ENCODE measurements at places on chromosomes 7 and 10.

GRCh38 chr7:124029396-124030188 lies 3.3 kb downstream of the TMEM229A start:
- no peak for DNase-seq

DNA sequence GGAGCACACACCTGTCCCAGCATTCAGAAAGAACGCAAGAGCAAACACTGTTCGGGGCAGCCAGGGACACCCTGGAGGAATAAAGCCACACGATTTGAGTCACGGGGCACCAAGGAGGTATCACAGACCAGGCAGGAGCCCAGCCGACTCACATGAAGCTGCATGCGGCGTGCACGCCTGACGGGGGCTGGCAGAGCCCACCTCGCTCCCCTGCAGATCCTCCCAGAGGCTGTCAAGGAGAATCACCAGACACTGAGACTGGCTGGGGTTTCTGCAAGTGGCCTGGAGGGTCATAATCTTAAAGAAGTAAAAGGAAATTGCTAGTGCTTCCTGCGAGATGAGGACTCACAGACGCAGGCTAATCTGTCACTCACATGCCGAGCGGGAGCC lies 61.6 kb downstream of the TCERG1L start:
- DNase-seq = no peak

- DNase-seq = no peak
These were observed 30.4 kb downstream of the ZNF786 start for GRCh38 chr7:149060156-149060555.

GRCh38 chr7:156829669-156830336 lies 63.2 kb downstream of the LMBR1 start:
- no peak for DNase-seq

DNA sequence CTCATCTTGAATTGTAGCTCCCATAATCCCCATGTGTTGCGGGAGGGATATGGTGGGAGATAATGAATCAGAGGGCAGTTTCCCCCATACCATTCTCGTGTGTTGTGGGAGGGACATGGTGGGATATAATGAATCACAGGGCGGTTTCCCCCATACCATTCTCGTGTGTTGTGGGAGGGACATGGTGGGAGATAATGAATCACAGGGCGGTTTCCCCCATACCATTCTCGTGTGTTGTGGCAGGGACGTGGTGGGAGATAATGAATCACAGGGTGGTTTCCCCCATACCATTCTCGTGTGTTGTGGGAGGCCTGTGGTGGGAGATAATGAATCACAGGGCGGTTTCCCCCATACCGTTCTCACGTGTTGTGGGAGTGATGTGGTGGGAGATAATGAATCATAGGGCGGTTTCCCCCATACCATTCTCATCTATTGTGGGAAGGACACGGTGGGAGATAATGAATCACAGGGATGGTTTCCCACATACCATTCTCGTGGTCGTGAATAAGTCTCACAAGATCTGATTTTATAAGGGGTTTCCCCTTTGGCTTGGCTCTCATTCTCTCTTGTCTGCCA lies 271.0 kb downstream of the MAD1L1 start:
- DNase-seq = no peak

GRCh38 chr10:84588971-84589370 lies 260.6 kb downstream of the CCSER2 start:
- no peak for DNase-seq

DNA sequence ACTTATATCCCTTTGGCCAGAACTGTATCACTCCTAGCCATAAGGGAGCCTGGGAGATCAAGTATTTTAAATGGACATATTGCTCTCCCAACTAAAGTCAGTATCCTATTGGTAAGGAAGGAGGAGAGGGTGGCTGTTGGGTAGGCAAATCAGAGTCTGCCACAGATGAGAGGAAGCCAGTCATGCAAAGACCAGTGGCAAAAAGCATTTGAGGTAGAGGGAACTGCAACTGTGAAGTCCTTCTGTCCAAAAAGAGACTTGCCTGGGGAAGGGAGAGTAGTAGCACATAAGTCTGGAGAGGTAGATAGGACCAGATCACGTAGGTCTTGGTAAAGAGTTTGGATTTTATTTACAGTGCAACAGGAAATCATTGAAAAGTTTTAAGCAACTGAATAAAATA lies 8.8 kb upstream of the CCNJ start:
- no peak for DNase-seq

DNA sequence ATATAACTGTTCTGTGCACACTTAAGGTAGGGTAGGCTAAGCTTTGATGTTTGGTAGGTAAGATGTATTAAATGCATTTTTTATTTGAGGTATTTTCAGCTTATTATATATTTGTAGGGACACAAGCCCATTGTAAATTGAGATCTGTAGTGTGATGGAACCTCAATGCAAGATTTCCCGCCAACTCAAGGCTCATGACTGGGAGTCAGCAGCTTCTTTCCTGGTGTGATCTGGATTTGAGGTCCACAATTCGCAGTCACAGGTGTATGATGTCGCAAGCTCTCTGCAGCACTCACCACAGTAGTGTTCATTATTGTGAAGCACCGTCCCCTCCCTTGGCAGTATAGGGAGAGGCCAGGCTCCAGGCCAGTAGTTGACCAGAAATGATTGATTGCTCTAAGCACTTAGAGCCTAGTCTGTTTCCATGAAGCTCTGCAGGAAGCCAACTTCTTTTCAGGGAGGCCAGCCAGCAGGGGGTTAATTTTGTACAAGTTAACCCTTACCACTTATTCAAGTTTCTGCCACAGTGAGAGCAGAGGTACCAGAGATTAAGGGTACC lies 54.9 kb downstream of the SEM1 start:
- DNase-seq = no peak

DNA sequence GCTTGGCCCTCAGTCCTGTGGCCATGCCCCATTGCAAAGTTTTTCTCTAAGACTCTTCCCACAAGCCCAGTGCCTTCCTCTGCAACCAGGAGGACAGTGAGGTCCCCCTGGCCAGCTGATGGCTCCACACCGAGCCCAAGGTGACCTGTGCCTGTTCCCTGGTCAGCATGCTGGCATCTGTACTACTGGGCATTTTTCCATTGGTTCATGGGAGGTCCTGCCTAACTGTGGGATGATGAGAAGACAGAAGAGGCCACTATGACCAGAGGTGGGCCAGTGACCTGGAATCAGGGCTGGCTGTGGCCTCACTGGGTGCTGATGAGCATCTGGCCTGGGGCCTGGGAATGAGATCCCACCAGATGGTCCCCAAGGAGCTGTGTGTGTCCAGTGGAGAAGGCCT lies 20.2 kb downstream of the CALML3 start:
- DNase-seq = no peak

- no peak for DNase-seq
These were observed 92.5 kb downstream of the ATE1 start for GRCh38 chr10:121835376-121835775.

DNA sequence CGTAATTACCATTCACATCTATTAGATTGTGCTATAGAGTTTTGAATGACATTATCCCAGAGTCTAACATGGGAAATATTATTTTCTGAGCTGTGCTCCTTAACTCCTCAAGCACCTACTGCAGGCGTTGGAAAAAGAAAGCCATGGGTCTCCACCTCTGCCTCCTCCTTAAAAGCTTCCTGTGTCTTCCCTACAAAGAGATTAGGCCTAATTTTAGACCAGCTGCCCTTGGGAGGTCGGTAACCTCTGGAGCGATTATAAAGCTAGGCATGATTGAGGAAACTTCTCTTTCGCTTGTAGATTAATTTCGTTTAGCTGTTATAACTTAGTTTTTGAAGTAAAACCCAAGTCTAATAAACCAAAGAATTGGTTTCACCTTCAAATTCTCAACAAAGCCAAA lies 75.2 kb downstream of the PLXDC2 start:
- DNase-seq = no peak

GRCh38 chr7:80392229-80393169 lies 119.4 kb downstream of the GNAT3 start:
- DNase-seq = no peak

DNA sequence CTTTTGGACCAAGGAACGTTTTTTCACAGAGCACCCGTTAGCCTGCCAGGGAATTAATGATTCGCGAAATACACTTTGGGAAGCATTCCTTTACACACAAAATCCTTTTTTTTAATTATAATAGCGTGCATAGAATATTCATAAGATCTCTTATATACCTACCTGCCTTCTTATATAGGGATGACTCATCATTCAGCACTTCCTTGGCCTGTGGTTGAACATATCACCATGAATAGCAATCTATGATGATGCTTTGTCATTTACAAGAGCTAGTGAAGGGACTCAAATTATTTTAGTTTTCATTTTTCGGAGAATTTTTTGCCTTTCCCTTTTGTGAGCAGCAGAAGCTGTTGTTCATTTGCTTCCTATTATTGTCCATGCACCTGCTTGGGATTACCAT lies 97.0 kb downstream of the CDH23 start:
- no peak for DNase-seq
